AG09319 (cell line): ENCODE measurements at places on chromosomes 3 and 15.

- no peak for DNase-seq
Observed at GRCh38 chr3:149781211-149781610, 11.1 kb downstream of the ANKUB1 start.

DNA sequence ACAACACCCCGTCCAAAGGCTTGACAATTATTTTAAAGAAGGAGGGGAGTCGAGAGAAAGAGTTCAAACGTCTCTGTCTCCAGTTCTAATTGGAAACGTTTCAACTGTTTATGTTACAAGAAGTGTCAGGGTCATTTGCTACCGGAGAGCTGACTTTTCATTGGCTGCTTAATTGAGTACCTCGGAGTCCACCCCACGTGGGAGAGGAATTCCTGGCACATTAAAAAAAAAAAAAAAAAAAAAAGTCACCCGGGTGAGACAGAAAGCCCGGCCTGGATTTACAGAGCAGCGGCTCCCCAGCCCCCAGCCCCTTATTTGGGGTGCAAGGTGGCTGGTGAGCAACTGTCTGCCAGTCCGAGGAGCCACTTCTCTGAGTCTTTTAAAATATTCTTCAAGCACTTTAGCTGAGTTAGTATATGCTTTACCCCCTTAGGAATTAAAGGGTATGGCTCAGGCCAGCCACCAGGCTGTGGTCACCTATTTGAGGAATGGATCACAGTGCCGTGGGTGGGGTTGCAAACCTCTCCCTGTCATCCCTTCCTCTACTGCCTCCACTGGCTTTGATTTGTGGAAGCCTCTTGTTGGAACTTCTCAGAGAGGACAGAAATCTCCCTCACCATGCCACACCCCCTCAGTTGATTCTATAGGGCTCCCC, 3.9 kb upstream of the TLE3 start:
- DNase-seq: peak; percentile 57

DNA sequence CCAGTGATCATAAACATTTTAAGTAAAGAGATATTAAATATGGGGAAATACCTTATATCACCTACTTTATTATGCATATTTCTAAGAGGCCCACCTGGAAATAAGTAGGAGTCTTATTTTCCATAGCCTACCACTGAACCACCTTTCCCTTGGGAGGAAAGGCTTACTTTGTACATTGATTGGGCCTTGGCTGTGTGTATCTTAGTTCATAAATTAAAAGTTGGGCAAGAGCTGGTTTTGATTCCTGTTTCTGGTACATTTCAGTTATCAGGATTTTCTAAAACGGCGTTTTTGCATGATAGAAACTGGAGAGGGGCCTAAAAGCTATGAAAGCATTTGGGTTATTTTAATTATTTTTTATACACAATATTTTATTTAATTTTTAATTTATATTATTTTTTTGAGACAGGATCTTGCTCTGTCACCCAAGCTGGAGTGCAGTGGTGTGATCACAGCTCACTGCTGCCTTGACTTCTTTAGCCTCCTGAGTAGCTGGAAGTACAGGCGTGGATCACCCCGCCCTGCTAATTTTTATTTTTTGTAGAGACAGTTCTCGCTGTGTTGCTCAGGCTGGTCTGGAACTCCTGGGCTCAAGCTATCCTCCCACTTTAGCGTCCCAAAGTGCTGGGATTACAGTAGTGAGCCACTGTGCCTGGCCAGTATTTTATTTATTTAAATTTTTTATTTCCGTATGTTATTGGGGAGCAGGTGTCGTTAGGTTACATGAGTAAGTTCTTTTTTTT, 2.6 kb downstream of the GMPS start:
- no peak for DNase-seq

DNA sequence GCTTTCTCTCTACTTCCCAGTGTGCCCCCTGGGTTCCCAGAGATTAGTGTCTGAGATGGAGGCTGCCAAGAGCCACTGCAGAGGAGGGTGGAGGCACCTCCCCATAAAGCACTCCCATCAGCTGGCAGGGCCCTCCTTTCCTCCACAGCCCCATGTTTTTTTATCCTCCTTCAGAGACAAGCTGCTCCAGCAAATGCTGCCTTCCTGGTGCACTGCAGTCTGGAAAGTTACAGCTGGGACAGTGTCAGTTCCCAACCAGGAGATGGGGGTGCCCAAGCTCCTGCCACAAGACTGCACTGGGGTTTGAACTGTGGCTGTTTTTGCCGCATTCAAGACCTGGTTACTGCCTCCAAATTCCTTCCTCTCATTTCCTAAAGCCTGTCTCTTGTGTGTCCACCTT, 206.1 kb downstream of the CADPS start:
- no peak for DNase-seq

DNA sequence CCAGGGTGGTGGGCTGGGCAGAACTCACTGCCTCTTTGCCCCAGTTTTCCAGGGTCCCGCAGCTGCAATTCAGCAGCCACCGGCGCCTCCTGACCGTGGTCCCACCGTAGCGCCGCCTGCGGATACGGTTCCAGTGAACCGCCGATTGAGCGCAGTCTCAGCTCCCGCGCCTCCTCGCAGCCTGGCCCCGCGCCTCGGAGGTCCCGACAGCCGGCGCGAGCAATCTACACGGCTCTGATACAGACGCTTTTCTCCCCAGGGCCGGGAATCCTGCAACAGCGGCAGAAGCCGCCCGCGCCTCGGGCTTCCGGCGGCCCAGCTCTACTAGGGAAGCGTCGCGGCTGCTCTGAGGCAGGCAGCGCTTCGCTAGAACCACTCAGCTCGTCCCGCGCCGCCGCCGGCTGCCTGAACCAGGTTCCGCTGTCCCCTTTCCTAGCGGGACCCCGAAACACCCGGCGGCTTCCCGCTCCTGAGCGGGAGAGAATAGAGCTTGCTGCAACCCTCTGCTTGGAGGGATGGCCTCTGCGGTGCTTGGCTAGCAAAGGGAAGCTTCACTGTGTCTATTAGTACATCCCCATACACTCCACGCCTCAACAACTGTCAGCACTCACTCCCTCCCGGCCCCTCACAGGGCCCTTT, 3.1 kb downstream of the FOXL2NB start:
- DNase-seq: no peak

DNA sequence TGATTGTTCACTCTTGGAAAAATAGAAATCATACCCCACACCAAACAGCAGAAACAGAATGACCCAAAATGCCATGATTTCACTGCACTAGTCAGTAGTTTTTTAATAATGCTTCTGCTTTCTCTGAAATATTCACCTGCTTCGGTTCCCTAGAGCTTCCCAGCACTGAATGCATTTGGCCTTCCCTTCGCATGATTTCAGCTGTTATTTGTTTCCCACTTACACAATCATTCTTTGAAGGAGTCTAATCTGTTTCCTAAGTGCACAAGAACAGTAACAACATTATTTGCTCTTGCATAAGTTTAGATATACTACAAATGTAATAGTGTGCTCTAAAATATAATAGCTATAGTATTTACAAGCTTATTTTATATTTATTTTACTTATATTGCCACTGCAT, 178.7 kb downstream of the STAC start:
- no peak for DNase-seq

DNA sequence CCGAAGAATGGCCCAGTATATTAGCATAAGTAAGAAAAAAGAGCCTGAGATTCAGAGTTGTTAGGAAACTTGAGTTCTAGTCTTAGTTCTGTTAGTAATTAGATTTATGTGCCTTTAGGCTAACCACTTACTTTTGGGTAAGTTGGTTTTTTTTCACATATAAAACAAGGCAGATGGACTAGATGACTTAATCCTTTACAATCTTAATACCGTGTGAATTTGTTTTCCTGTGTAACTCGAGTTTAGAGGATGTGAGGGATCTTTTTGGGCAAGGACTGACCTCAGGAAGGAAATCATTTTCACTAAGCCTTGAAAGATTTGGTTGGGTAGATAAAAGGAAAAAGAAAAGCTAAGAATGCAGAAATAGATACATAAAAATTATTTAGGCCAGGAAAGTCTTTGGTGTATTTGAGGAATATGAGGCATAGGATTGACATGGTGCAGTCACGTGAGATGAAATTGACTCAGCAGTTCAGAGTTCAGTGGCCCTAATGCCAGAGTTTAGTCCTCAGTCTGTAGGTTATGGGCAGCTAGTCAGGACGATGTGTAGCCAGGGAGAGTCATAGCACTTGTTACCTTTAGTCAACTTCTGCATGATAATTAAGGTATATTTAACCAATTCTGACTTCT, 34.6 kb downstream of the PAK2 start:
- DNase-seq: no peak

- no peak for DNase-seq
Observed at GRCh38 chr3:4416427-4416945, 50.6 kb downstream of the SUMF1 start.

DNA sequence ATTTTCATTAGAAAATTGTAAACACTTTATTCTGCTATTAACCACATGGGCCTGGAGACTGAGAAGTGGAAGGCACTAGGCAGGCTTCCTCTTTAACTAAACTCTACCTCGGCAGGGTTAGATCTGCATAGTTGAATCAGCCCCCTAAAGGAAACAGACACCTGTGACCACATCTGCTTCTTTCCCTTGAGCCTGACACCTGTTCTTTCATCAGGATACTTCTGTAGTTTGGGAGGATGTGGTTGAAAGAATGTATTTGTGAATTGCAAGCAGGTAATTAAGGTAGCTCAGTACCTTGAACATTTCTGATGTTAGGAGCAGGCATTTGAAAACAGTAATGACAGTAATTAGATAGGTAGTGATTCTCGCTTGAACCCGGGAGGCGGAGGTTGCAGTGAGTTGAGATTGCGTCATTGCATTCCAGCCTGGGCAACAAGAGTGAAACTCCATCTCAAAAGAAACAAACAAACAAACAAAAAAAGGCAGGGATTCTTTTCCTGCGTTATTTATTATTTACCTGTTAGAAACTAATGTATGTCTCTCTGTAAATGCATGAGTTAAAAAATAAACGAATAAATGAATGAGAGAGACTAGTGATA, 468.5 kb downstream of the NLGN1 start:
- DNase-seq: no peak

DNA sequence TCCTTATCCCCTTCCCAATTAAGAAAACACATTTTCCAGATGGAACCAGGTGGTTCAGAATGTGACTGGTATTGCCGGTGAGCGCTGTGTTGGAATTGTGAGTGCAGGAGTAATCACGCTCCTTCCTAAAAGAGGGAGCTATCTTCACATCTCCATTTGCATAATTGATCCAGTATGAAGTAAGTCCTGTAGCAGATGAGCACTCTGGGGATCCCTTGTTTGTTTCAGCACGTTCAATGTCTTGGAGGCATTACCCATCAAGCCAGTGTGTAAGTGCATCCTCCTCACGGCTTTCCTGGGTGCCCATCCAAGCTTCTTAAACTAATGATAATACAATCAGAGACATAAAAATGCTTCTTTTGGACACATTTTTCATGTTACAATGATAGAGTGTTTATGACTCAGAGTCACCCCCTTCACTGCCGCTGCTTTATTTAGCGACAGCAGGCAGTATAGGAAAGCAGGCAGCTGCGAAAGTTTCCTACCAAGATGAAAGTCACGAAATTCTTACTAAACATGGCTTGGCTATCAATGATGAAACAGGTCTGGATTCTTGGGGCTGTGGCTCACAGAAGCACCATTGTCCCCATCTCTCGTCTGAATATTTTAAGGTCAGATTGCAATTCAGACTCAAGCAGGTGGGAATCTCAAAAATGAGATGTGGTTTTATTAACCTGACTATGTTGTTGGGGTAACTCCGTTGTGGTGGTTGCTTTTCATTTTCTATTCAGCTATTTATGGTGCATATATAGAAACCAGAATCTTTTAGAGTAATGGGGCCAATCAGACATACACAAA, 346.3 kb upstream of the MDFIC2 start:
- DNase-seq: no peak

GRCh38 chr3:61828184-61828874, 267.0 kb downstream of the PTPRG start:
- DNase-seq: no peak

DNA sequence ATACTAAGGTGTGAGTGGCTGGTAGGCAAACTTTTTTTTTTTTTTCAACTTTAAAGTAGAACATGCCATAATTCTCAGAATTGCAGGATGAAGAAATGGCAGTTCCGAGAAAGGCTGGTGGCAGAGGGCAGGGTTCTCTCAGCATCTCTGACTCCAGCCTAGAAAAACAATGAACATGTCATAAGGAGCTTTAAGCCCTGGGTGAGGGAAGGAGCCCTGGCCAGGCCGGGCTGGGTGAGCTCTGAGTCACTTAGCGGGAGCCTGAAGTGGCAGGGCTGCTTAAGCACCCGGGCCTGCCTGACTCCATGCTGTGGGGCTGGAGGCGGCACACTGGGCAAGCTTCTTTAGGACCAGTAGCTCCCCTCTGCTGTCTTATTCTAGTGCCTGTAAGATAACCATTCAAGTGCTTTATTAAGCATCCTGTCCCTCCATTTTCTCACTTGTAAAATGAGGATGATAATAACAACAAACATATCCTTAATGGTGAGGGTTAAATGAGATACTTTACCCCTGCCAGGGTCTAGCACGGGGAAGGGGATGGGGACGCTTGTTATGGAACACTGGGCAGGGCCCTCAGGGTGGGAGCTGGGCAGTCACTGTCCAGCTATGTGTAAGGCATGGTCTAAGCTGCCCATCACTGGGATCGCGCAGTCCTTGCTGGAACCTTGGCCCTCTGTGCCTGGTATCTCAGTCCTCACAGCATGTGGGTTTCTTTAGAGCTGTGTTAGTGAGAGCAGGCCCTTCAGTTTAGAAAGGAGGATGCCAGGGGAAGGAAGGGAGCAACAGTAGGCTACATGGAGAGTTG, 18.4 kb downstream of the SMAD6 start:
- DNase-seq: no peak

DNA sequence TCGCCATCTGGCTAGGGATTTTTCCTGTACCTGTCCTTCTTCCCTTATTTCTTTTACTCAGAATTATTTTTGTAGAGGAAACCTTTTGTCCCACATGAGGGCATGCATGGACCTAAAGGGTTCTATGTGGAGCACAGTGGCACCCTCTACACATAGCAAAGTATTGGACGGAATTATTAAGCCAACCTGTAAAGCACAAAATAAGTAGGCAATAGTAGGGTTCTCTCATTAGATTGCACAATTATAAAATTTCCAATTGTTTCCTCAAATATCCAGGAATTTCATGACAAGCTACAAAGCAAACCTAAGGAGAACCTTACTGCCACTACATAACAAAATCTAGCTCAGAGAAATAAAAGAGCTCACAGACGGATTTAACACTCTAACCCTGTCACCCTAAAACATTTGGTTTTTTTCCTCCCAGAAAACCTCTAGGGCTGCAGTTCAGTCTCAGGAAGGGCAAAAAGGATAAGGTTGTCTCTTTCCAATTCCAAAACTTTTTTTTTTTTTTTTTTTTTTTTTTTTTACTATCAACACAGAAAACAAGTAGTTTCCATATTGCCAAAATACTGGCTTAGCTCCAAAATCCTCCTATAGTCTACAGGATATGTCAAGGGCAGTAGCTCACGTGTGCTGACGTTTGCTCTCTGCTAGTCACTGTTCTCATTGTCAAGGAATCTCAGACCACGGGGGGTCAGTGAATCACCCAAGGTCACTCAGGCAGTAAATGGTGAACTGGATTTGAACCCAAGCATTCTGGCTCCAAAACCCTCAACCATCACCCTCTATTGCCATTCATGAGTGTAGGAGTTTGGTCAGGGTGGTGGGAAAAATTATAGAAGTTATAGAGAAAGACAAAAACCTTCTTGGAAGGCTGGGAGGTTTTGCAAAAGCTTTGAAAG, 52.3 kb downstream of the NCEH1 start:
- peak; percentile 59 for DNase-seq

- DNase-seq: no peak
Observed at GRCh38 chr3:6860954-6861624, at the start of gene GRM7. Gene GRM7 (plus strand): TSS chr3:6861115.

GRCh38 chr3:36943601-36944000, 1.3 kb downstream of the TRANK1 start:
- no peak for DNase-seq
